Activated naive CD8-positive, alpha-beta T cell treated with anti-CD3 and anti-CD28 coated beads, Interleukin-2, amount 10 ng/mL, durations not matched to agents 7 days and 5 days (primary cell): ENCODE measurements at places on chromosomes 12 and 14. TPM values are rescaled to one million over a fixed set of nuclear protein-coding genes. Genes with fewer than 3 reads are reported as not detected.

- H3K36me3 ChIP-seq, result no peaks in the 10 kb centered on the region
- DNase-seq, result no peak
- peaks cover 1% of the 10 kb centered on the region for H3K4me1 ChIP-seq
- no peak overlapping the region for H3K4me3 ChIP-seq
- peaks cover 3% of the 10 kb centered on the region for H3K27me3 ChIP-seq
These were observed 10.0 kb upstream of the TBC1D30 start for GRCh38 chr12:64814432-64814831.

- H3K4me1 ChIP-seq, result peaks cover 22% of the 10 kb centered on the region
- H3K27me3 ChIP-seq, result no peaks in the 10 kb centered on the region
- H3K4me3 ChIP-seq, result peak overlapping the region; percentile 86
- peak overlapping the region; percentile 85 for H3K27ac ChIP-seq
These were observed 10.8 kb downstream of the SUOX start for GRCh38 chr12:56007564-56008559.

DNA sequence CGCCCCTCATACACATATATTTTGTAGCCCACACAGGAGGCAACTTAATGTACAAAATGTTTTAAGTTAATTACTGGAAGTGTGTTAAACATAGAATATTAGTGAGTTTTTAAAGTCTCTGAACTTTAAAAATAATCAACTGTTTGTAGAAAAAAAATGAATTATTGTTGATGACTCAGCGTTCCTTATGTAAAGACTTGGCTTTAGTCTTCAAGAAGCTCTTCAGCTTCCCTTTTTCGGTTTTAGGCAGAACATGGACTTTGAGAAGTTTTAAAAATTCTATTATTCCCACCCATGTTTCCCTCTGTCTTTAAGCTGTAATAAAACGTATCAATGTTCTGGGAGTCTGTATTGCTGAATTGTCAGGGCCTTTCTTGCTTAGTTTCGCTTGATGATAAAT is 269.5 kb downstream of the FBXL14 start:
- no peaks in the 10 kb centered on the region for H3K27me3 ChIP-seq
- H3K27ac ChIP-seq, result no peak overlapping the region
- H3K4me3 ChIP-seq, result no peak overlapping the region
- no peaks in the 10 kb centered on the region for H3K36me3 ChIP-seq
- DNase-seq, result no peak

DNA sequence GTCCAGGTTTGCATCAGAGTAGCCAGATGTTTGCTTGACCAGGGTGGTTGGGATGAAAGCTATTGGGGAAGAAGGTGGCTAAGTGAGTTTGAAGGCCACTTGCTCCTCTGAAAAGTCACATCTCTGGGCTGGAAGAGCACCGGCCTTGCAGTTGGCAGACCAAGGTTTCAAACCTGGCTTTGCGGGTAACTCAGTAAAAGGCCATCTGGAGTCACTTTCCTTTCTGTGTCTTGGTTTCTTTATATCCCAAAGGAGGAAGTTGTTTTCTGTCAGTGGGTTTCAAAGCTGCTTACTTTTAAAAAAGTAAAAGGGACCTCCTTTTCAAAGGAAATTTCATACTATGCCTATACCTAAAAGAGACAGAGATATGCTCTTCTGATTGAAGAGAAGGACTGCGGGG is 26.2 kb upstream of the CMA1 start:
- no peak for DNase-seq
- H3K4me3 ChIP-seq, result no peak overlapping the region
- peaks cover 1% of the 10 kb centered on the region for H3K36me3 ChIP-seq
- H3K4me1 ChIP-seq, result peaks cover 8% of the 10 kb centered on the region
- H3K27ac ChIP-seq, result no peak overlapping the region

- DNase-seq, result no peak
- peaks cover 4% of the 10 kb centered on the region for H3K36me3 ChIP-seq
- H3K27ac ChIP-seq, result no peak overlapping the region
- H3K4me3 ChIP-seq, result no peak overlapping the region
These were observed 36.3 kb downstream of the LIMA1 start for GRCh38 chr12:50246873-50247612.

DNA sequence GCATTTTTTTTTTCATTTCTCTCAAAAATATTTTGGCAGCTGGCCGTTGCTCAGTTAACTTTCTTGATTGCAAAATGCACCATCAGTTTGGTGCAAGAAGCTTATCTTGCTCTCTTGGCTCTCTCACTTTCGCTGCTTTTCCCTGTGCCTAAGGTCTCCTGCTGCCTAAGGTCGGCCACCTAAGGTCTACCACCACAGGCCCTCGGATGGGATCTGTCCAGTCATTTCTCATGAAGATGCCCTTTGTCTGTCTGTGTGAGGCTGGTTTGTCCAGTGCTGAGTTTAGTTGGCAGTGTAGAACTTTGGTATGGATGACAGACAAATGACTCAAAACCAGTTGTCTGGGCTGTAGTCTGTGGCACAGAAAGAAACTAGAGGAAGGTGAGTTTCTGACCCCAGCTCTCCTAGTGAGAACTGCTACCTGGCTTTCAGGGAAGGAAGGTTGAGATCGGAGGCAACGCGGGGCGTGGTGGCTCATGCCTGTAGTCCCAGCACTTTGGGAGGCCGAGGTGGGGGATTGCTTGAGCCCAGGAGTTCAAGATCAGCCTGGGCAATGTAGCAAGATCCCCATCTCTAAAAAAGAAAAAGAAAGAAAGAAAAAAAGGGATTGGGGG is 2.6 kb downstream of the MLXIP start:
- H3K36me3 ChIP-seq, result peaks cover 23% of the 10 kb centered on the region
- DNase-seq, result no peak
- peak overlapping the region; percentile 97 for H3K27ac ChIP-seq
- no peaks in the 10 kb centered on the region for H3K27me3 ChIP-seq
- H3K4me3 ChIP-seq, result peak overlapping the region; percentile 99

GRCh38 chr12:129312048-129312447 is 458.8 kb downstream of the GLT1D1 start:
- H3K27ac ChIP-seq, result no peak overlapping the region
- H3K4me1 ChIP-seq, result no peaks in the 10 kb centered on the region
- no peak for DNase-seq

- H3K27ac ChIP-seq, result no peak overlapping the region
- H3K4me1 ChIP-seq, result no peaks in the 10 kb centered on the region
- H3K4me3 ChIP-seq, result no peak overlapping the region
- DNase-seq, result no peak
- no peaks in the 10 kb centered on the region for H3K36me3 ChIP-seq
- H3K27me3 ChIP-seq, result no peaks in the 10 kb centered on the region
These were observed 14.3 kb upstream of the TMX1 start for GRCh38 chr14:51225751-51226150.

DNA sequence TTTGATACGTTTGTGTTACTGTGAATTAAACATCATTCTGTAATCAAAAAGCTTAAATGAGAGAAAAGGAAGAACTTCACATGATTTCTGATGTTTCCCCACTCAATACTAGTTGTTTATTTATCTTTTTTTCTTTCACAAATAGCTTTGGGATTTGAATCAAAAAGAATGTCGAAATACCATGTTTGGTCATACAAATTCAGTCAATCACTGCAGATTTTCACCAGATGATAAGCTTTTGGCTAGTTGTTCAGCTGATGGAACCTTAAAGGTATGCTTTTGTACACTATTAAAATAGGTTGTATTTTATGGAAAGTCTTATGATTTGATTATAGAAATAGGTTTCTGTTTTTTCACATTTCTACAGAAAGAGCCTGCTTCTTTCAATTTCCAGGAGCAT is 41.5 kb downstream of the APAF1 start:
- no peak for DNase-seq
- H3K4me1 ChIP-seq, result no peaks in the 10 kb centered on the region
- no peak overlapping the region for H3K27ac ChIP-seq
- peaks cover 57% of the 10 kb centered on the region for H3K36me3 ChIP-seq

GRCh38 chr14:51849097-51849496 is 11.3 kb upstream of the GNG2 start:
- peak overlapping the region; percentile 99 for H3K27ac ChIP-seq
- DNase-seq, result no peak
- peaks cover 41% of the 10 kb centered on the region for H3K4me1 ChIP-seq
- peaks cover 31% of the 10 kb centered on the region for H3K36me3 ChIP-seq
- H3K4me3 ChIP-seq, result peak overlapping the region; percentile 7

- no peak overlapping the region for H3K27ac ChIP-seq
- DNase-seq, result no peak
- H3K36me3 ChIP-seq, result peaks cover 2% of the 10 kb centered on the region
- no peak overlapping the region for H3K4me3 ChIP-seq
- no peaks in the 10 kb centered on the region for H3K4me1 ChIP-seq
These were observed 24.1 kb downstream of the SNRPF start for GRCh38 chr12:95882873-95883272.

DNA sequence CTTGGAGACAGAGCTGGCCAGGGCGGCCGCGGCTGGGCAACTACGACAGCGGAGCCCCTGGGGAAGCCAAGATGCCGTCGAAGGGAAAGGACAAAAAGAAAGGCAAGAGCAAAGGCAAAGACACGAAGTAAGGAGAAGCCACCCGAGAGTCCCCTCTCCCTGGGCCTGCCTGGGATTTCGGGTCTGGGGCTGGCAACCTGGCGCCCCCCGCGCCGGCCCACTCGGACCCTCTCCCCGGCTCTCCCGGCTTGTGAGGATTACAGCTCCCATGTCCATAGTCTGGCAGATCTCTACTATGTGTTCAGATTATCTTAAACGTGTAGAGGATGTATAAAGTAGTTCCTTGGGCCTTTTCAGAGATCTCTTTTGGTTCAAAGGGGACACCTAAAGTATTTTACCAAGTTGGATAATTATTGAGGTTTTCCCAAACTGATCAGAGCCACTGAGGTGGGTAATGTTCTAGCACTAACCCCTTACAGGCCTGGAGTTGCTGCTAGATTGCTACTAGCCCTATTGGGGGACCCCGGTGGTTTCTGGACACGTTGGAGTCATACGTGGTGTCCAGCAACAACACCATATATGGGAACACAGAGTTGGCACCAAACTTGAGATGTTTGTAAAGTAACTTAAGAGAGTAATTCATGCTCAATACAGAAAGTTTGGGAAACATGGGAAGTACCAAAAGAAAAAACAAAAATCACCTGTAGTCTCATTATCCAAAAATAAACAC is 424 bp downstream of the BBOF1 start:
- H3K27me3 ChIP-seq, result no peaks in the 10 kb centered on the region
- no peak for DNase-seq
- peak overlapping the region; percentile 97 for H3K4me3 ChIP-seq
- peak overlapping the region; percentile 94 for H3K27ac ChIP-seq
- peaks cover 17% of the 10 kb centered on the region for H3K4me1 ChIP-seq

GRCh38 chr12:58176296-58176869 is 235.0 kb downstream of the ATP23 start:
- H3K27me3 ChIP-seq, result peaks cover 15% of the 10 kb centered on the region
- no peak overlapping the region for H3K27ac ChIP-seq
- H3K4me3 ChIP-seq, result no peak overlapping the region
- H3K36me3 ChIP-seq, result no peaks in the 10 kb centered on the region
- no peaks in the 10 kb centered on the region for H3K4me1 ChIP-seq

- no peak overlapping the region for H3K27ac ChIP-seq
- H3K4me1 ChIP-seq, result no peaks in the 10 kb centered on the region
- H3K36me3 ChIP-seq, result no peaks in the 10 kb centered on the region
- no peak for DNase-seq
- H3K4me3 ChIP-seq, result no peak overlapping the region
These were observed 164.3 kb downstream of the GXYLT1 start for GRCh38 chr12:41980390-41980789.

GRCh38 chr12:16949871-16950667 is 344.1 kb upstream of the LMO3 start:
- H3K4me1 ChIP-seq, result no peaks in the 10 kb centered on the region
- H3K27me3 ChIP-seq, result no peaks in the 10 kb centered on the region
- no peaks in the 10 kb centered on the region for H3K36me3 ChIP-seq
- no peak overlapping the region for H3K4me3 ChIP-seq
- no peak for DNase-seq

DNA sequence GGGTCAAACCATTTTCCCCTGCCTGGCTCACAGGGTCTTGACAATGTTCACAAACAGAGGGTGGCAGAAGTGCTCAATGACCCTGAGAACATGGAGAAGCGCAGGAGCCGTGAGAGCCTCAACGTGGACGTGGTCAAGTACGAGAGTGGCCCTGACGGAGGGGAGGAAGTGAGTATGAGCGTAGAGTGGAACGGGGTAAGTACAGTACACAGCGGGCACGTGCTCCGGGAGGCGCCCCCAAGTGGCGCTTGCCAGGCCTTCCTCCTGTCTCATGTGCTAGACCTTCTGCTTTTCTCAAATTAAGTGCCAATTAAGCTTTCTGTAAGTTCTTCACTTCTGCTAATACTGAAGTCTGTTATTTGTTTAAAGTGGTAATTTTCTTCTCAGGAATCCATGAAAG is 35.9 kb downstream of the XRCC3 start:
- H3K27ac ChIP-seq, result no peak overlapping the region
- H3K27me3 ChIP-seq, result no peaks in the 10 kb centered on the region
- DNase-seq, result no peak
- peaks cover 21% of the 10 kb centered on the region for H3K36me3 ChIP-seq
- H3K4me1 ChIP-seq, result no peaks in the 10 kb centered on the region

GRCh38 chr14:72444701-72445100 is 449.2 kb downstream of the DPF3 start:
- peak overlapping the region; percentile 90 for H3K27ac ChIP-seq
- H3K4me3 ChIP-seq, result peak overlapping the region; percentile 79
- DNase-seq, result no peak
- H3K36me3 ChIP-seq, result peaks cover 6% of the 10 kb centered on the region

- H3K4me3 ChIP-seq, result no peak overlapping the region
- DNase-seq, result no peak
- H3K4me1 ChIP-seq, result no peaks in the 10 kb centered on the region
- H3K27ac ChIP-seq, result no peak overlapping the region
- H3K27me3 ChIP-seq, result peaks cover 1% of the 10 kb centered on the region
These were observed 297.5 kb upstream of the SLC16A7 start for GRCh38 chr12:59298296-59298695.

GRCh38 chr12:116421785-116422538 is 137.2 kb upstream of the MAP1LC3B2 start:
- H3K4me3 ChIP-seq, result no peak overlapping the region
- no peak for DNase-seq
- peaks cover 1% of the 10 kb centered on the region for H3K36me3 ChIP-seq

- no peaks in the 10 kb centered on the region for H3K36me3 ChIP-seq
- H3K4me1 ChIP-seq, result no peaks in the 10 kb centered on the region
- no peak overlapping the region for H3K4me3 ChIP-seq
- no peak overlapping the region for H3K27ac ChIP-seq
These were observed 50.4 kb downstream of the TBX5 start for GRCh38 chr12:114355389-114356088.

GRCh38 chr12:58502226-58502625 is 418.1 kb downstream of the LRIG3 start:
- H3K27ac ChIP-seq, result no peak overlapping the region
- H3K36me3 ChIP-seq, result no peaks in the 10 kb centered on the region
- no peaks in the 10 kb centered on the region for H3K27me3 ChIP-seq
- no peak for DNase-seq
- H3K4me1 ChIP-seq, result no peaks in the 10 kb centered on the region

- no peak overlapping the region for H3K27ac ChIP-seq
- no peak for DNase-seq
- no peak overlapping the region for H3K4me3 ChIP-seq
- H3K4me1 ChIP-seq, result peaks cover 36% of the 10 kb centered on the region
- H3K27me3 ChIP-seq, result no peaks in the 10 kb centered on the region
- H3K36me3 ChIP-seq, result peaks cover 37% of the 10 kb centered on the region
These were observed 62.6 kb downstream of the PLXNC1 start for GRCh38 chr12:94211021-94211420.

- DNase-seq, result no peak
- no peak overlapping the region for H3K27ac ChIP-seq
- H3K27me3 ChIP-seq, result no peaks in the 10 kb centered on the region
- peaks cover 1% of the 10 kb centered on the region for H3K4me1 ChIP-seq
These were observed 1526.3 kb downstream of the AACS start for GRCh38 chr12:126591533-126591932.

The GUCY2C gene
- not detected for total RNA-seq

The TAS2R7 gene
- not detected for total RNA-seq

The DACT1 gene
- 0.50 TPM for total RNA-seq

The KCNK10 gene
- not detected for total RNA-seq

The IL22 gene
- not detected for total RNA-seq

The BRI3BP gene
- total RNA-seq, result 17.1 TPM

The FAM181A gene
- total RNA-seq, result not detected

The TOMM20L gene
- total RNA-seq, result not detected

The MYF6 gene
- total RNA-seq, result not detected

The ESPL1 gene
- total RNA-seq, result 91.0 TPM

The MYO1H gene
- total RNA-seq, result not detected

The P2RX7 gene
- total RNA-seq, result 6.6 TPM
